Fibroblast of mammary gland (primary cell): ENCODE measurements at places on chromosomes 1 and 21.

DNA sequence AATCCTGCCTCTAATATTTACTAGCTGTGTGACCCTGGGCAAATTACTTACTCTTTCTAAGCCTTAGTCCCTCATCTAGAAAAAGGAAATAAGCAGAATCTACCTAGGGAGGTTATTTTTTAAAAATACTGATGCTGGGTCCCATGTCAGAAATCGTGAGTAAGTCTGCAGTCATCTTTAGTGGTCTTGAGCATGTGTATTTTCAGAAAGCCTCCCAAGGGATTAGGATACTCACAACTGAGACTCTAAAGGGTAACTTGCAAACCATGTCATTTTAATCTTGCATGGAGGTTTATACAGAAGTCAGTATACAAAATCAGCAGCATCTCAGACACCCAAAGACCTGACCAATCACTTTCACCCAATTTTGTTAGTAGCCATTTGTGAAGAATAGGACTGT is 43.2 kb downstream of the DSTYK start:
- DNase-seq: peak; percentile 70

DNA sequence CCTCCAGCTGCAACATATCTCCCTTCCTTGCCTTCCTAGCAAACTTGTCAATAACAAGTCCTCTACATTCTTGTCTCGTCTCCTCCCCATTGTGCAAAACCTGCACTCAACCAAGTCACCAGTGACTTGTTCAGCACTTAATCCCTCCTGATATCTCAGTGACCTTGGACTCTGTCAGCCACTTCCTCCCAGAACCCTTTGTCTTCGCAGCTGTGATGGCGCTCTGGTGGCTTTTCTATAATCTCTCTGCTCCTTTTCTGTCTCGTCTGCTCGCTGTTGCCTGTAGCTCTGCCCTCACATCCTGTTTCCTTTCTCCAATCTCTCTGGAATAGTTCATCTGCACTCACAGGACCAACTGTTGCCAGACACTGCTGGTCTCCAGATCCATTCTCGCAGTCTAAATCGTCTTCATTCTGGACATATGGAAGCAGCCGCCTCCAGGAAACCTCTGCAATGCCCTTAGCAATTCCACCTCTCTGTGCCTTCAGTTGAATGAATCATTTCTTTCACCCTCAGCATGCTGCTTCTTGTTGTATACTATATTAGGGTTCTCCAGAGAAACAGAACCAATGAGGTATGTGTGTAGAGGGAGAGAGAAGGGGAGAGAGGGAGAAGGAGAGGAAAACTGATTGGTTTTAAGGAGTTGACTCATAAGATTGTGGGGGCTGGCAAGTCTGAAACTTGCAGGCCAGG is 17.4 kb upstream of the IFNAR2 start:
- DNase-seq: peak; percentile 70

DNA sequence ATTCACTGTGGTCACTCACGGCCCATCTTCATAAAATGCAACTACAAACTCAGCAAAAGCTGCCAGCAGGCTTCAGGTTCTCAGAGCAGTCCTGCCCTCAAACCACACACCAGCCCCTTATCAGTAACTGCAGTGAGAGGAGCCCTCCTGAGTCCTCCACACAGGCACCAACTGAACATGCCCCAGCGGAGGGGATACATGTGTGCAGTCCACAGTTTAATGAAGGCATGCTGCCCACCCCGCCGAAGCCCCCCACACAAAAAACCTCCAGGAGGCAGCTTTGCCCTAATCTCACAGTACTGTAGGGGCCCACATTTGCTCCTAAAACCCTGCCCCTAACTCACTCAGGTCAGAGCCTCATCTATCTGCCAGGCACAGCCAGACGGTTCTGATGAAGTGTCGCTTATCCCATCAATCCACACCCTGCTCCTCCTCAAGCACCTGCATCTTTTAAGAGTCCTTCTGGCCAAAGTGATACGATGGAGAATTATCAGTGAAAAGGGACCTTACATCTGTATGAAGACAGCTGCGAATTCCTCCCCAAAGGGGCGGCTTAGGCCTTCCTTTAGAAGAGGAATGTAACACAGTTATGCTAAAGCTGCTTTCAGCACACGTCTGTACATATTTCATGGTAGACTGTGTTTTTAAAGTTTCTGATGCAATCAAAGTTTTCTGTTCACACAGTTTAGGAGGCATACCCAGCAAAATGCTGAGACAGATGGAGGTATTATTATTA is 3.5 kb downstream of the ABCB10 start:
- DNase-seq: no peak

DNA sequence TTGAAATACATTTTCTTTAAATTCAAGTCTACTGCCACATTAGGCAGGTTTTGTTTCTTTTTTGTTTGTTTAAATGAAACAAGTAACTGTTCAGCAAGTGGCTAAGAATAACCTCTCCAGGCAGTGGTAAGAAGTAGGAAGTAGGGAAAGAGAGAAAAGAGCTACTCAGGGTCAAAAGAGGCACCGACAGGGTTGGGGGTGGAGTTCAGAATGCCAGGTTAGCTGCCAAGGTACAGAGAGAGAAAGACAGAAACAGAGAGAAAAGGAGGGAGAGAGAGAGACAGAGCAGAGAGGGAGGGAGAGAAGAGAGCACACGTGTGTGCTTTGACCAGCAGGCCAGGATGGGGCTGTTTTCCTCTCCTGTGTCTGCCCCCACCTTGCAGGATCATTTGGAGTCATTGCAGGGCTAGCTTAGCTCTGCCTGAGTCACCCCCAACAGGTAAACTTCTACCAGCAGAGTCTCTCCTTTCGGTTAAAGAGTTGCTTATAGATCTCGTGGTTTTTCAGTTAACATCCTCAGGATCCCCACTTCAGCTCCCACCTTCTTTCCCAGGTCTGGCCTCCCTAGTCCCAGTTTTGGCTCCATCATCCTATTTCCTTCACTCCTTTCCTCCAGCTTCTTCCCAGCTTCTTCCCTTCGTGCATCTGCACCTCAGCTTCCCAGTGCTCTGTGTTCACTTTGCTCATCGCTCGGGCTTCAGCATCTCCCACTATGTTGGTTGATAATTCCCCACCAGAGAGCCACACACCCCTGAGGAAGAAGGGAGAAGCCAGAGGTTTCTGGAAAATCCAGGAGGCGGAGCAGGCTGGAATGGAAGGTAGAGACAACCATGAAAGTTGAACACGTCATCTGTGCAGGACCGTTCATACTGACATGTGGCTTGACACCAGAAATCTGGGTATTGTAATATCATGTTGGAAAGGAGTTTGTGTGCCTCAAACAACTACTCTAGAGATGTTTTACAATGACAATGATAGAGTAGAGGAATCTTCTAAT is 21.8 kb upstream of the RAB4A start:
- DNase-seq: no peak
